ENCODE measurements at places on chromosomes 3 and 15.

- no peak for DNase-seq
Observed at GRCh38 chr15:74264081-74264501, 28.0 kb downstream of the CCDC33 start.

DNA sequence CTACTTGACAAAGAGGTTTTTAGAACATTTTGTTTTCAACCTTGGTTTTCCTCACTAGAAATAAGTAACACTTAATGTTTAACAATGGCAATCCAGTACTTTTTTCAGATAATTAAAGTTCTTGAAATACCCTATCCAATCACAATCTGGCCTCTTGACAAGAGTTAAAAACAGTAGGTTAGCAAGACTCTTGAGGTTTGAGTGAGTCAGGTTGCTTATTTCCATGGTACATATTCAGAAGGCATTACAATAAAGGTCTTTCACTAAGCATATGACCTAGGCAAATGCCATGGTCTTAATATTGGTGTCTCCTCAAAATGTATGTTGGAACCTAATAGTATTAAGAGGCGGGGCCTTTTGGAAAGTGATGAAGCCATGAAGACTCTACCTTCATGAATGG is 5.6 kb downstream of the SUCNR1 start:
- DNase-seq, result no peak

DNA sequence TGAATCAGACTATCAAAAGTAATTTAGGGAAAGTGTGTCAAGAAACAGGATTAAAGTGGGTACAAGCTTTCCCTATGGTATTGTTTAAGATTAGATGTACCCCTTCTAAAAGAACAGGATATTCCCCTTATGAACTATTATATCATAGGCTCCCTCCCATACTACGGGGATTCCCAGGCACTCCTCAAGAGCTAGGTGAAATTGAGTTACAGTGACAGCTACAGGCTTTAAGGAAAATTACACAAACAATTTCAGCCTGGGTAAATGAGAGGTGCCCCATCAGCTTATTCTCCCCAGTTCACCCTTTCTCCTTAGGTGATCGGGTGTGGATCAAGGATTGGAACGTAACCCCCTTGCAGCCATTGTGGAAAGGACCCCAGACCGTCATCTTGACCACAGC is 240.8 kb upstream of the CNTN6 start:
- no peak for DNase-seq

DNA sequence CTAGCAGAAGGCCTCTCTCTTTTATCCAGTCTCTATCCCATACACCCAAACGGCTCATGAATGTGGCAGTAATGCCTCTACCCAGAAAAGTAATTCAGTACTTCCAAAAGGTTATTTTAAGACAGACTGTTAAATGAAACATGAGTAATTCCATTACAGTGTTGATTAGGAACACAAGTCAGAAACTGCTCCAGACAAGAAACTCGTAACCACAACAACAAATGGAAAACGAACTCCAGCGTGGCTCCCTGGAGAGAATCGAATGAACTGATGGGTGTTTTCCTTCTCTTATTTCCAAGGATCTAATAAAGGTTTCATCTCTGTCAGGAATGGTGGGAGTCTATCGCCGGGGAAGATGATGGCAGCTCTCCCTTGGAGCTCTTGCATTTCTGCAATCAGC is 228.4 kb downstream of the MAGI1 start:
- no peak for DNase-seq

- no peak for DNase-seq
Observed at GRCh38 chr15:74995779-74996765, 709 bp downstream of the SCAMP5 start.

DNA sequence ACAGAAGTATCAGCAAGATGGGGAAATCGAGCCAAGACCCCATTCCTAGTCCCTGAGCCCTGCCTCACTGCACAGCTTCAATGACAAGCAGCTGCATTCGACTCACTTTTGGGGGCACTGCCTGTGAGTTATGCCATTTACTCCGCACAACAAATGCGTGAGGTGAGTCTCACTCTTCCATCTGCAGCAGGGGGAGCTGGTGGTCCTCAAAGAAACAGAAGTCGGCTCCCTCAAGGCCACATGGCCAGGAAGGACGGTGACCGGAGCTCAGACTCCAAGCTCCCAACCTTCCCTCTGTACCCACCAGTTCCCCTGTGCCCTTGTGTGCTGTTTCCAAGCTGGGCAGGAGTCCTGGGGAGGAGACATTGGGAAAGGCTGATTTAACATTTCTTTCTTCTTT is 127.7 kb upstream of the IQSEC1 start:
- no peak for DNase-seq

- DNase-seq, result no peak
Observed at GRCh38 chr15:63133786-63134185, 12.1 kb downstream of the LACTB start.

- no peak for DNase-seq
Observed at GRCh38 chr3:50587806-50588758, 18.8 kb downstream of the HEMK1 start.

- DNase-seq, result no peak
Observed at GRCh38 chr3:9499455-9500107, 54.0 kb downstream of the LHFPL4 start.

GRCh38 chr3:147415286-147415685 is 6.1 kb downstream of the ZIC1 start:
- no peak for DNase-seq

- no peak for DNase-seq
Observed at GRCh38 chr3:127137757-127138536, 55.0 kb upstream of the PRR23E start.

- no peak for DNase-seq
Observed at GRCh38 chr15:95845862-95846515, 484.5 kb upstream of the NR2F2 start.

DNA sequence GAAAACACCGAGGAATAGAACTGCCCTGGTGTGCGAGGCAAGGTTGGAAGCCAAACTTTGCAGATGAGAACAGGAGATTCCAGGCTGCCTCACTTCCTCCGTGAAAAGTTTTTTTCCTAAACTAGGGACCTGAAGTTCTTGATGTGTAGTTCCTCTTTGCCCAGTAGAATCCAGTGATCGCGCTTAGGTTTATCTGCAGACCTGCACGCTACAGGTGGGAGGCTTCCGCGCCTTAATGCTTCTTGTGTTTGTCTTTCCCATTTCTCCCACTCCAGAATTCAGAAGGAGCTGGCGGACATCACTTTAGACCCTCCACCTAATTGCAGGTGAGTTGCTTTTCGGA is 5.4 kb downstream of the UBE2E1 start:
- DNase-seq, result no peak

GRCh38 chr3:69370156-69370883 is 15.6 kb downstream of the FRMD4B start:
- DNase-seq, result no peak

DNA sequence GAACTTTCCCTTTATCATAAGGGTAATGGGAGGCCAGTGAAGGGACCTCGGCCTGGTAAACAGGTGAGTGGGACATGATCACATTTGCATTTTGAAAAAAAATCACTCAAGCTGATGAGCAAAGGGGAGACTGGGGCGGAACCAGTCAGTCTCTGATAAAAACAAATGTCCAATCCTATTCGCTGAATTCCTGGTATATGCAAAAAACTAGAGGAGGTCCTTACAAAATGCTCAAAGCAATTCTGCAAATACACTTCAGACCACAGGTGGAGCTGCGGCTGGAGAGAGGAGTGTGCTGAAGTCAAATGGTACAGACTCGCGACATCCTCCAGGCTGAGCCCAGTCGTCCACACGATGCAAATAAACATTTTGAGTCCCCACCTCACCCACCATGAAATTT is 166.7 kb downstream of the FOXP1 start:
- DNase-seq, result no peak

- DNase-seq, result no peak
Observed at GRCh38 chr15:64013179-64014062, 32.9 kb downstream of the DAPK2 start.

- DNase-seq, result no peak
Observed at GRCh38 chr3:179234199-179234598, 16.7 kb downstream of the KCNMB3 start.

- no peak for DNase-seq
Observed at GRCh38 chr3:196514913-196515621, at the start of gene SMCO1. Gene SMCO1 (minus strand): TSS chr3:196515346. CDS start chr3:196515209, 137 bp downstream.

- no peak for DNase-seq
Observed at GRCh38 chr3:43584043-43584826, 37.6 kb downstream of the ANO10 start.

- no peak for DNase-seq
Observed at GRCh38 chr3:103968751-103969150, 1398.0 kb upstream of the ALCAM start.

- no peak for DNase-seq
Observed at GRCh38 chr3:136134091-136134490, 62.0 kb downstream of the MSL2 start.

- no peak for DNase-seq
Observed at GRCh38 chr3:20574746-20575145, 388.7 kb upstream of the SGO1 start.

DNA sequence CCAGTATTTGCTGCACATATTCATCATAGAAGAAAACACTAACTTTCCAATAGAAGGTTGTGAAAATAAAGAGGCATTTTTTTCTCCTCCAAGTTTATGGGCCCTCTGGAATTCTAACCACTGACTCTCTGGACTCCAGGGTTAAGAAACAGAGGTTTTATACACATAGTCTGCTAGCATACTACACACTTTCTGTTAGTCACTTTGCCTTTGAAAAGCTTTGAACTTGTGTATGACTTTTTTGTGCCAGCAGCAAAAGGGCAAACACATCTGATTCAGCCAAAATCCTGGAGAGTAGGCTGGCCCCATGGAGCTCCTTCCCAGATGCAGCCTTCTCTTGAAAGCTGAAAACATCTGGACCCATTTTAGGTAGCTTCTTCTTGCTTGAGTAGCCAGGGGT is 6.2 kb downstream of the ZIC4 start:
- DNase-seq, result peak; percentile 32

GRCh38 chr3:49641921-49642707 is 32.0 kb upstream of the APEH start:
- no peak for DNase-seq

DNA sequence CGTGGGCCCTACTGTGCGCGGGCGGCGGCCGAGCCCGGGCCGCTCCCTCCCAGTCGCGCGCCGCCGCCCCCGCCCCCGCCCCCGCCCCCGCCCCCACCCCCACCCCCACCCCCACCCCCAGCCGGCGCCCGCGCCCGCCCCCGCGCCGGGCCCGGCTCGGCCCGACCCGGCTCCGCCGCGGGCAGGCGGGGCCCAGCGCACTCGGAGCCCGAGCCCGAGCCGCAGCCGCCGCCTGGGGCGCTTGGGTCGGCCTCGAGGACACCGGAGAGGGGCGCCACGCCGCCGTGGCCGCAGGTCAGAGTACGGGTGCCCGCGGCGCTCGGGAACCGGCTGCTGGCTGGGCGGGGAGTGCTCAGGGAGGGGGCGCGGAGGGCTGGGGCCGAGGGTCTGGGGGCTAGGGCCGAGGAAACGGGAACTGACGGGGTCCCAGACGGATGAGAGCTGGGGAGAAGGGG is 1.1 kb upstream of the PPARG start:
- no peak for DNase-seq

GRCh38 chr15:31476866-31477265 is 150.2 kb downstream of the KLF13 start:
- no peak for DNase-seq

DNA sequence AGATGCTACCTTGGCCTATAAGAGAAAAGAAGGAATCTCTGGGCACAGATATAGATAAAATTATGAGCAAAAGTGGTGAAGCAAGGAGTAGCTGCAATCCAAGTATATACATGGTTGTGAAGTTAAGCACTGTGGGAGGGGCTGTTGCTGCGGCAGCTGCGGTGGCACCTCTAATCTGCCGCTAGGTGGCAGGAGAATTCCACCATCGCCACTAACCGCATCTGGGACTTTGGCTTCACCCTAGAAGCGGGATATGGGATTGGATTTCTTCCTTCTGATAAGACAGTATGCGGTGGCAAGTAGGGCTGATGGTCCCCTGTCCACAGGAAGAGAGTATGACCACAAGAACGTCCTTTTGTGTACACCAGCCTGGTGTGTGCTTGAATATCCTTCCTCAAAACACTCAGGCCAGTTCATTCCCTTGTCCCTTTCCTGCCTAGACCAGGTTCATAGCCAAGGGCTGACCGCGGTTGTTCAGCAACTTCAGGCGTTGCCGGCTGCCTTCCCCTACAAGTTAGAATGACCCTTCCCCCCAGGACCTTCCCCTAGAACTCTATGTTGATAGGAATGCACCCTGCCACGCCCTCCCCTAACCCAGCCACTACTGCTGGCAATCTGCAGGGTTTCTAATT is 5.1 kb downstream of the MAGEL2 start:
- no peak for DNase-seq

- no peak for DNase-seq
Observed at GRCh38 chr15:28289694-28290463, 32.1 kb downstream of the HERC2 start.

GRCh38 chr3:35946854-35947515 is 307.7 kb downstream of the ARPP21 start:
- no peak for DNase-seq

DNA sequence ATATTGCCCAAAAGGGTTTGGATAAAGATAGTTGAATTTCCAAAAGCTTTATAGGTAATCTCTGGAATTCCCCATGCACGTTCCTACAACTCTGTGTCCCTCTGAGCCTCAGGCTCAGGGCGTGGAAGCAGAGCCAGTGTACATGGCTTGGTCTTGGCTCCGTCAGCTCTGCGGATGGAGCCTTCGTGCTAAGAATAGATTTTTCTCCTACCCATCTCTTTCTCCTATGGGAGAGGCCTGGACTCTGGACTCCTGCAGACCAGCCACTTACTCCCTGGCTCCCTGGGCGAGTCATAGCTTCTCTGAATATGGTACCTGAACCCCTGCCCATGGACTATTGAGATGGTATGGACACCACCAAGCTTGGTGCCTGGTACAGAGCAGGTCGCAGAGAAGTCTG is 99.9 kb downstream of the EEFSEC start:
- no peak for DNase-seq

DNA sequence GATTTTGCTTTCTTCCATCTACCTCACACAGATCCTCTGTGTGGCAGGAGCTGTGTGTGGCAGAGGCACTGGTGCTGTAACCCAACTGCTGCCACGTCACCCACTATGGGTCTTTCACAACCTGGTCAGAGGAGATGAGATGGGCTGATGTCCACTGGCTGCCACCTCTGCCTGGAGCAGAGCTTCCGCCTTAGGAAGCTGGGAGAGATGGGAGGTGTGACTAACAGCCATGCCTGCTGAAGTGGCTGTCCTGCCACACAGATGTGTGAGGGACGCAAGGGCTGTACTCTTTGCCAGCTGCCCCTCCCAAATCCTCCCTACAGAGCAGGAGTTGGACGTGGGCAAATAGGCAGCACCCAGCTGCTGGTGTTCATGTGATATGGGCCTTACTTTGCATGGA is 329.5 kb downstream of the GABRB3 start:
- no peak for DNase-seq

DNA sequence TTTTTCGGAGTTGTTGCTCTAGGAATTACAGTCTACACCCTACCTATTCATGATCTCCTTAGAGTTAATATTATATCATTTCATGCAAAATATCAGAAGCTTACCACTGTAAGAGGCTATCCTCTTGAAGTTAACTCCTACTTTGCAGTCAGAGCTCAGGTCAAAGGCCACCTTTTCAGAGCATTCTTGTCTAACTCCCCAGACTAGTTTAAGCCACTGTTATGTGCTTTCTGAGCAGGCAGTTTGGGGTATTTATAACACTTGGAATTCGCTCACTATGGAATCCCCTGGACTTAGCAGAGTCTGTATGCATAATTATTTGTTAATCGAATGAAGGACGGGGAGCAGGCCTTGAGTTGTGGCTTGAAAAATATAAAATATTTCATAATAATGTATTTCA is 21.7 kb downstream of the MED12L start:
- no peak for DNase-seq

All from vagina (tissue), 2 donors.